ENCODE measurements at places on chromosomes 12 and 14.

- DNase-seq, result no peak
Measured at GRCh38 chr12:131195796-131196195, 242.1 kb downstream of the ADGRD1 start.

- no peak for DNase-seq
Measured at GRCh38 chr14:89387922-89388685, 28.9 kb downstream of the FOXN3 start.

DNA sequence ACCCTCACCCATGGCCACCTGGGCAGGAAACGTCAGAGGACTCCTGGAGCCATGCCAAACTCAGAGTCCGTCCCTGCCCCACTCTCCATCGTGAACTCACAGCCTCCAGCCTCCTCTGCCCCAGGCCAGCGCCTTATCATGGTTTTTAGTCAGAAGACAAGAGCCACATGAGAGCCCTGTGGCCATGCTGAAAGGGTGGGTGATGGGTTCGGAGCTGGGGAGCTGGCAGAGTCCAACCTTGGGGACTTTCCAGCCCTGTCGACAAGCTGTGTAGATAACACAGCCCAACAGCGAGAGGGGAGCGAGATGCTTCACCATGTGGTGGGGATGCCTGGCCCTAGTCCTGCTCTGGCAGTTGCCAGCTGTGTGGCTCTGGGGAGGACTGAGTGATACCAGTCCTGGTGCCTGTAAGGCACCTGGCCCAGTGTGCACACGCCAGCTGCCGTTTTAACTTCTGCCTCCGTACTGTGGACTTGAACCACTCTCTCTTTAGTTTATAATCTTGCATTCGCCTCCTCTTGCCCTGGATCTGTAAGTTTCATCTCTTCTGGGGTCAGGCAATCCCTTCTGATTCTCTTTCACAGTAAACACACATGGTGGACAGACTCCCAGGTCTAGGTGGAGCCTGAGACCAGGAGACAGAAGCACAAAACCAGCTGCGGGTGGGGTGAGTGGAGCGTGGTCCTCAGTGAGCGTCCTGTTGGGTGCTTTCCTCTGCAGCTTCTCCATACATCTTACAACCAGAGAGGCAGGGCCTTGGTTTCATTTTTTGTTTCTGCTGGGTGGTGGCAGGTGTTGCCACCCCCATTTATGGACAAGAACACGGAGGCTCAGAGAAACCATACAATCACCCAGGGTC, 55.3 kb downstream of the RIN3 start:
- no peak for DNase-seq

- DNase-seq, result no peak
Measured at GRCh38 chr12:45034861-45035265, 16.0 kb downstream of the DBX2 start.

GRCh38 chr14:22640192-22640591, 4.0 kb downstream of the OR6J1 start:
- no peak for DNase-seq

DNA sequence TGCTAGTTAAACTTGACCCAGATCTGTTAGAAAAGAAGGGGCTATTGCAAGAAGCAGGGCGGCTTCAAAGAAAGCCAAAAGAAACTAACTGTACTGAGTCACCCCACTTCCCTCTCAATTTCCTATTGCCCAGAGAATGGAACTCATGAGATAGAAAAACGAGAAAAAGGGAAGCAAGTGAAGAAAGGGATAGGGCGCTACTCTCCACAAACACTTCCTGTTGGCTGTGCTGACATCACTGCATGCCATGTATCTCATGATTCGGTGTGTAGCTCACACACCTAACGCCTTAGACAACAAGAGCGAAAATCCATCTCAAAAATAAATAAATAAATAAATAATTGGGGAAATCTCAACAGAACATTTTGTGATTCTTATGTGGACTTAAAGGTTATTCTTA, 13.0 kb upstream of the P2RX4 start:
- peak; percentile 94 for DNase-seq

GRCh38 chr12:23140710-23141109, 515.7 kb downstream of the ETNK1 start:
- no peak for DNase-seq

DNA sequence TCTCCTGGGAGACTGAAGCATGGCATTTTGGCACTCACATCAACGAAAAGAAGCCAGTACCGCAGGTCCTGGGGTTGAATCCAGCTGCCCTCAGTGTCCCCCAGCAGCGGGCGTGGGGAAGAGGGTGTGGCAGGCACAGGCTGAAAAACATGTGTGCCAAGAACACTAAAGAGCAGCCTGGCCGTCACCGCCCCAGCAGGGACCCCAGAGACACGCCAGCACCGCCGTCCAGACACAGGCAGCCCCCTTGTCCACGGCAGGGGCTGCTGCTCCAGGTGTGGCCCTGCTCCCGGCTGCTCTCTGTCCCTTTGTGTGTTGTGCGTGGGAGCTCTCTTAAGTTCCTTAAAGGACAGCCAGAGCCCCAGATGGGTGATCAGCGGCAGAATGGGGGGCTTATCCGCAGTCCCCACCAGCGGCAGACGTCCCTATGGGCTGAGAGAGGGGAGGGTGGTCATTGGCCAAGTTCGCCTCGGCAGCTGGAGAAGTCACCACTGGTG, 556 bp downstream of the PHETA1 start:
- no peak for DNase-seq

GRCh38 chr14:50030036-50030435, 86.3 kb downstream of the VCPKMT start:
- DNase-seq, result peak; percentile 45

DNA sequence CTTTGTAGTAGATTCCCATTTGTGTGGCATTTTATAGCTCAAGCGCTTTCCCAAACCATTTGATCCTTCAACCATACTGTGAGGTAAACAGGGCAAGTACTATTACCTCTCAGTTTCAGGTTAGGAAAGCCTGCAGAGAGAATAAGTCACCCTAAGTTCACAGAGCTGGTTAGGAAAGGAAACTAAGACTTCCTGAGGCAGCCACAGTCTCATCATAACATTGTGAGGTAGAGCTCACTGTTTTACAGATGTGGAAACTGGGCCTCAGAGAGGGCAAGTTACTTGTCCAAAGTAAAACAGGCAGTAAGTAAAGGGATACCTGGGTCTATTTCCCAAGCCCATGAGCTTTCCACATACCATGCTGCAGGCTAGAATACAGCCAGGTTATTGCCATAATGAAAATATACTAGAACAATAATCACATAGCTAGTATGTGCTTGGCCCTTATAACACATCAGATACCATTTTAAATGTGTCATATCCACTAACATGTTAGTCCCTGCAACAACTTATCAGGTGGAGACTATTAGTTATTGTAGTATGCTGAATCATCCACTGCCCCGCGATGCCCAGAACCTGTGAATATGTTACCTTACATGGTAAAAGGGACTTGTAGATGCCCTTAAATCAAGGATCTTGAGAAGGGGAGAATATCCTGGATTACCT, 150.9 kb upstream of the GRIP1 start:
- DNase-seq, result no peak

- no peak for DNase-seq
Measured at GRCh38 chr14:24422694-24423601, 6.5 kb downstream of the CBLN3 start.

- DNase-seq, result no peak
Measured at GRCh38 chr12:47147739-47148138, 68.0 kb upstream of the AMIGO2 start.

DNA sequence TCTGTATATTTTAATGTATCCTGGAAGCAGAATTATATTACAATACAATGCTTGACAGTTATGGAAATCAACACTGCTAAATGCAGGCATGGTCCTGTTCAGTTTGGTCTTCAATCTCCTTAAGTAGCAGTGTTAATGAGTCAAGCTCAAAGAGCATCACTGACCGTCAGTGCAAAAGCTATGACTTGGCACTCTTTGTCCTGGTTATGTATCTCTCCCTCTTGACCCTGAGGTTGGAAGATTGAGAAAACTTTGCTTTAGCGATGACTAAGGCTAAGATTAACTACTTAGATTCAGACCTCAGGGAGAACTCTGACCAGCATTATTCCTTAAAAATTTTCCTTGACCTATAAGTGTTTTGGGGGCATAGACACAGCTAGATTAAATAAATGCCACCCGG, 10.9 kb downstream of the CLEC7A start:
- DNase-seq, result no peak

- DNase-seq, result no peak
Measured at GRCh38 chr12:60201891-60202290, 606.1 kb downstream of the SLC16A7 start.

- DNase-seq, result no peak
Measured at GRCh38 chr14:98056946-98057345, 1215.1 kb downstream of the BCL11B start.

DNA sequence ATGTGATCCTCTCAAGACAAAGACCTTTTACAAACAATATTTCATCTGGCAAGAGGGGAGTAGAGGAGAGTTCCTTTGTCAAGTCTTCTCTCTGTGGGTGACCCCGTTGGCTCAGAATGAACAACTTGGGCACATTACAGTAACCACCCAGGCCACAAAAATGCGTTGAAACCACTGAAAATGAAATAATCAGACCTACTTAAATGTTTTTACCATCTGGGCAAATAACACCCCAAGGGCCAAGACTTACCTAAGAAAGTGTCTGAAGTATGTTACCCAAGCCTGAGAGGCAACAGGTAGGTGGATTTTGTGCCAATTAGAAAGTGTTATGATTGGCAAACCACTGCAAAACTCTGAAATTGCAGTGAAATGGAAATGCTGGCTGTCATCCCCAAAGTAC, 1.3 kb downstream of the TC2N start:
- DNase-seq, result peak; percentile 35

DNA sequence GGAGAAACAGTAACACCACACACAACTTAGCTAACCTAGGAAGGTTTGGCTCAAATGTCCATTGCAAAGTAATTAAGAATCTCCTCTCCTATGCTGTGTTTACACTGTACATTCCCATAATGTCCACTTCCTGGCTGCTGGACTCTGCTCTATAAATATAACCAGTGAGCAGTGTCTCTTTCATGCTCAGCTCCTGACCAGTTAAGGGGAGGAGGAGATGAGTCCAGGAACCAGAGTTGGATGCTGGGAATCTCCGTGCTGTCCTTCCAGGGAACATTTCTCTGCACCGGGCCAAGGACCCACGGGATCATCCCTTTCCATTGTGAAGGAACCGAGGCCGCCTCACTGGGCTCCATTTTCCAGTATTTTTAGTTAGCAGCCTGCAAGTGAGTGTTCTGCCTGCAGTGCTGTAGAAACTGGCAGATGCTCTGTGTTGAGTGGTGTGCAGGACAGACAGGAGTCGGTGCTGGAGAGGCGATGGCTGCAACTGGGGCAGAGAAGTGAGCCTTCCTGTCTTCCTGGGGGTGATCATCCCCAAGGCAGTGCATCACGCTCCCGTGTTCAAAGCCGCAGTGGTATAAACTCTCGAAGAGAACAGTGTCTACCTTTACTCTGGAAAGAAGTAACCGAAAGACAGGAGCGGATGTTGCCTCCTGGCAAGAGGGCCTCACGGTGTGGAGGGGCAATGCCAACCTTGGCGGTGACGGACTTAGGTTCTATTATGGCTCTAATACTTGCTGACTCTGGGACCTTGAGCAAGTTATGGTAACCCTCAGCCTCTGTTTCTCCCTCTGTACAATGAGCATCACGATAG, 195.5 kb downstream of the CACNA1C start:
- DNase-seq, result no peak

- DNase-seq, result no peak
Measured at GRCh38 chr12:93753285-93753684, 76.1 kb downstream of the CRADD start.

DNA sequence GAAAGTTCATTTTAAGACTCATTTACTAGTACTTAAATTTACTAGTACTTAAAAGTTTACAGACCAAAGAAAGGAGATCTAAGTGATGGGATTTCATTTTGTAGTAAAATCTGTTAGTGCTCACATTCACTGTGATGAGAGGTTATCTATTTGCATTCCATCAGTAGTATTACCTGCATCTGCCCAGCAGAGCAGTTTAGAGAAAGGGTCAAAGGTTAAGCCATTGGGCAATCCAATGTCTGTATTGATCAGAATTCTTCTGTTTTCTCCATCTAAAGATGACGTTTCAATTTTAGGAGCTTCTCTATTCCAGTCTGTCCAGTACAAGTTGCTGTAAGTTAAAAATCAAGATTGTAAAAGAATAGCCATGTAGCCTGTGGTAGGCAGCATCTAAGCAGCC, 18.3 kb downstream of the RTRAF start:
- DNase-seq, result no peak

GRCh38 chr12:68800294-68800693, 7.7 kb upstream of the MDM2 start:
- DNase-seq, result no peak

GRCh38 chr14:105858676-105859025, 332.3 kb downstream of the TMEM121 start:
- DNase-seq, result no peak

- DNase-seq, result no peak
Measured at GRCh38 chr12:19515179-19515578, 75.9 kb downstream of the AEBP2 start.

- DNase-seq, result no peak
Measured at GRCh38 chr14:83208341-83208740, 1674.7 kb upstream of the SEL1L start.

DNA sequence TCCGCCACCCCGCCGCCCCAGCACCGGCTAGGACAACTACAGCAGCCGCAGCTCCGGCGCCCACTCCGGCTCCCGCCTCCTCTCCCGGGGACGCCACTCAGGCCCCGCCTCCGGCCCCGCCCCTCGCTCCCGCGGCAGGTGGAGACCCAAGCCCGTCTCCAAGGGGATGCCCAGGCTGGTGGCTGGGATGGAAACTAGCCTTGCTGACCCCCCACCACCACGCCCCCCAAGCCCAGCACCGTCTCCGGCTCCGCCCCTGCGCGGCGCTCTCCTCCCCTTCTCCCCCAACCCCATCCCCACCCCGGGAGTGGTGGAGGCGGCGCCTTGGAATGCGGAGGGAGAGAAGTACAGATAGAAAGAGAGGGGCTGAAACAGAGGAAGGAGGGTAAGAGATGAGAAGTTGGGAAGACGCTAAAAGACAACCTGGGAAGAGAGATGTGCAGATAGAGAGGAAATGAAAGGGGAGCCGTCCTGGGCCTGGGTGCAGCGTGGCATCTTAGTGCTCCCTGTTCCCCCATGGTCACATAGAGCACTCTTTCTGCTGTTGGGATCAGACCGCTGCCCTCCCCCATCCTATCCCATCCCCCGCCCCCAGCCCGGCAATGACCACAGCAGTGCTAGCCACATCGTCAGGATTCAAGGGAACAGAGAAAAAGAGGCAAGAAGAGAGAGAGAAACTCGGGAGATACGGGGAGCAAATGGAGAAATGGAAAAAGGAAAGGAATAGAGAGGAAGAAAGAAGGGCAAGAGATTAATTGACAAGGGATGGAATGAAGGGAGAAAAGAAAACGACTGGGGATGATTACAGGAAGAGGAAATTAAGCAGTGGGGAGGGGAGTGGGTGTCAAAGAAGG, at the start of gene ITGA7:
Gene ITGA7 (minus strand): TSS at position 64 of the 854 bp plus-strand sequence. CDS start 222 bp downstream, outside the sequence.
- no peak for DNase-seq

GRCh38 chr12:12899530-12900380, 8.4 kb downstream of the GPRC5A start:
- no peak for DNase-seq

GRCh38 chr12:89427508-89428156, 75.3 kb upstream of the DUSP6 start:
- peak; percentile 90 for DNase-seq

DNA sequence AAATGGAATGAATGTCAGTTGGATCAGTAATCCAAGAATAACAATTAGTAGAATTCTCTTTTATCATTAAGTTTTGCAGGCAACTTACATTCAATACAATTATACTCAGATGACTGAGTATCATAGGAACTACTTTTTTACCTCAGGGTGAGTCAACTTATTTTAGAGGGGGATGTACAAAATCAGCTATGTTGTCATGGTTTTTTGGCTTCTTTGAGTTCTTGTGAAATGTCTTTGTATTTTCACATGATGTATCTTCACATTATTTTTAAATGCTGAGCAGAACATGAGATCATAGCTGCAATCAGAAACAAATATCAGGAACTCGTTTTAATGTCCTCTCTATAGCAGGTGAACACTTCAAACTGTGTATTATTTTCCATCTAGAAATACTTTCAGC, 65.3 kb upstream of the PTPRR start:
- no peak for DNase-seq
